ENCODE measurements at places on chromosomes 6 and 20.

DNA sequence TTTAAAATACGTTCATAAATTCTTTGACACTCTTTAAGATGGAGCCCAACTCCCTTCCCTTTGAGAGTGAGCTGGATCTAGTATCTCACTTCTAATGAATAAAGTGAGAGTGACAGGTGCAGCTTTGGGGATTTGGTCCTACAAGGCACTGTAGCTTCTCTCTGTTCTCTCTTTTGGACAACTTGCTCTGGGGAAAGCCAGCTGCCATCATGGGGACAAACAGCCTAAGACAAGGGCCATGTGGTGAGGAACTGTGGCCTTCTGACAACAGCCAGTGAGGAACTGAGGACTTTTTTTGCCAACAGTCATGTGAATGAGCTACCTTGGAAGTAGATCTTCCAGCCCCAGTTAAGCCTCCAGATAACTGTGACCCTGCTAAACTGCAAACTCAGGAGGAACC lies 272.8 kb upstream of the AGPAT4 start:
- DNase-seq, result no peak

DNA sequence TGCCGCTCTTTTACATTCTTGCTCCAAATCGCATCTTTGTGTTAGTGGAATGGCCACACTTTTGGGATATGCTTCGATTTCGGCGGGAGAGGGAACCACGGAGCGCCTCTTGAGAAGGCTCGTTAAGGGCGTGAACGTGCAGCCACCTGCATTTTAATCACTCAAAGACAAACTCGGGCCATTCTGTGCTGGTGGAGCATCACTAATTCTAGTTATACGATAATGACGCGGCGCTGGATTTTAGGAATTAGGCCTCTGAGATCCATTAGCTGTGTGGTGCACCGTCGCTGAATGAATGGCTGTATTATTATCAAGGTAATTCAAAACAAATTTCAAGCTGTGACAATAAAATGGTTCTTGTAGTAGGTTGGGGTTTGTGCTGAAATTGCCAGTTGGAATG lies 305.6 kb downstream of the CDH4 start:
- no peak for DNase-seq

- no peak for DNase-seq
Measured at GRCh38 chr6:164086076-164086887, 671.8 kb downstream of the QKI start.

DNA sequence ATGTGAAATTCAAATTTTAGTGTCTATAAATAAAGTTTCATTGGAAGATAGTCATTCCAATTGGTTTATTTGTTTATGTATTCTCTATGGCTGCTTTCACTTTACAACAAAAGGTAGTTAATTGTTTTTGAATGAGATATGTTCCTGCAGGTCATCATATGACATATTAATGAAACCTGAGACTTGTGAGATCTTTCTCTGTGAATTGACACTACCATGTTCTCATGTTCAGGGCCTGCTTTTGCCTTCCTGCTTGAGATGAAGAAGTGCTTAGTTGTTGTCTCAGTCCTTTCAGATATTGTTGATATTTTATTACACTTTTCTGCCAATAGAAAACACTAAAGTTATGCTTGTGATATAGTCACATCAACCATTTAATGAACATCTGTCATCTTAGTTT lies 132.5 kb downstream of the UTRN start:
- no peak for DNase-seq

DNA sequence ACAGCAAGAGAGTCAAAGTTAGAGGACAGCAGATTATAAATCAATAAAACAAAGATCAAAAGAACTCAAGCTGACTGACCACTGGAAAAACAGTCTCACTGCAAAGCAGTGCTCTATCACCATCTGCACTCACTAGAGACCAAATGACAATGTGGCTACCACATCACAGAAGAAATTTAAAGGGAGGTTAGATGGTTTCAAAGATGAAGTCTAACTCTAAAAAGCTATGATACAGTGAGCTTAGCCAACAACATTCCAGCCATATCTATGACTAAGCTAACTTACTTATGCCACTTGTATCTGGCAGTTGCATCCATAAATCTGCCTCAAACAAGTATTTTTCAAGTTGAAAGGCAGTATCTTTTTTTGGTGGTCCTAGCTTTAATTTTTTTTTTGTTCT lies 68.6 kb downstream of the ARHGAP18 start:
- no peak for DNase-seq

DNA sequence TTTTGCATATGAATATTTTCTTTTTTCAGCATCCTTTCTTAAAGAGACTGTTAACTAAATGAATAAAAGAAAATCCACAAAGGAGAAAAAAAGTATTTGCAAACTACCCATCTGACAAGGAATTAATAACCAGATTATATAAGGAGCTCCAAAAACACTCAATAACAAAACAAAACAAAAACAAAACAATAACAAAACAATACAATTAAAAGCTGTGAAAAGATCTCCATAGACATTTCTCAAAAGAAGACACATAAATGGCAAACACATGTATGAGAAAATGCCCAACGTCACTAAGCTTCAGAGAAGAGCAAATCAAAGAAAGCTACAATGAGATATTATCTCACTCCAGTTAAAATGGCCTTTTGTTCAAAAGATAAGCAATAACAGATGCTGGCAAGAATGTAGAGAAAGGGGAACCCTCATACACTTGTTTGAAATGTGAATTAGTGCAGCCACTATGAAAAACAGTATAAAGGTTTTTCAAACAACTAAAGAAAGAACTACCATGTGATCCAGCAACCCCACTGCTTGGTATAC lies 1310.0 kb upstream of the EYS start:
- no peak for DNase-seq

DNA sequence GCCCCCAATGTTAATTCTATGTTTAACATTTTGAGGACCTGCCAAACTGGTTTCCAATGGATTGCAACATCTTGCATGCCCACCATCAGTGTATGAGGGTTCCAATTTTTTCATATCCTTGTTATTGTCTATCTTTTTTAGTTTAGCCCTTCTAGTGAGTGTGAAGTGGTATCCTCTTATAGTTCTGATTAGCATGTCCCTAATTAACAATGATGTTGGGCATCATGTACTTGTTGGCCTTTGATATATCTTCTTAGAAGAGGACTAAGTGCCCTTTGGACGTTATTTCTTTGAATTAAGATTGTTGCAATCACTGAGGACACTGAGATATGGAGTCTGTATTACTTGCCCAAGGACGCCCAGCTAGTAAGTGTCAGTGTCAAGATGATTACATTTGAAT lies 22.3 kb downstream of the GCNT2 start:
- DNase-seq, result no peak

DNA sequence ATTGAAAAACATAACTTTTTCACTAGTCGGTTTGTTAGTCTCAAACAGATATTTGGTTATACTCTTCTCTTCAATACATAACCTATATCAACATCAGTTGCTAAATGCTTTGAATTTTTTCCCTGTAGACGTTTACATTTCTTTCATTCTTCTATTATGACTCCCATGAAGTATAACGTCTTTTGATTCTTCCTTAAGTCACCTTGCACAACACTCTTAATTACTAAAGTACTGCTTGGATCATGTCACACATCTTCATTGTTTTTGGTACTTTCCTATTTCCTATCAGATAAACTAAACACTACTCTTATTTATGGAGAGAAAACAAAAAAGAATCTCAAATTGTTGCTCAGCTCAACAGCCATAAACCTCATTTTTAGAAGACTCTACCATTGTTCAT lies 23.0 kb upstream of the BMP5 start:
- DNase-seq, result no peak

- no peak for DNase-seq
Measured at GRCh38 chr20:40925829-40926510, 102.7 kb upstream of the TOP1 start.

- no peak for DNase-seq
Measured at GRCh38 chr6:75150685-75151412, 55.0 kb downstream of the COL12A1 start.

- DNase-seq, result no peak
Measured at GRCh38 chr6:151240036-151240685, 394 bp downstream of the AKAP12 start.

DNA sequence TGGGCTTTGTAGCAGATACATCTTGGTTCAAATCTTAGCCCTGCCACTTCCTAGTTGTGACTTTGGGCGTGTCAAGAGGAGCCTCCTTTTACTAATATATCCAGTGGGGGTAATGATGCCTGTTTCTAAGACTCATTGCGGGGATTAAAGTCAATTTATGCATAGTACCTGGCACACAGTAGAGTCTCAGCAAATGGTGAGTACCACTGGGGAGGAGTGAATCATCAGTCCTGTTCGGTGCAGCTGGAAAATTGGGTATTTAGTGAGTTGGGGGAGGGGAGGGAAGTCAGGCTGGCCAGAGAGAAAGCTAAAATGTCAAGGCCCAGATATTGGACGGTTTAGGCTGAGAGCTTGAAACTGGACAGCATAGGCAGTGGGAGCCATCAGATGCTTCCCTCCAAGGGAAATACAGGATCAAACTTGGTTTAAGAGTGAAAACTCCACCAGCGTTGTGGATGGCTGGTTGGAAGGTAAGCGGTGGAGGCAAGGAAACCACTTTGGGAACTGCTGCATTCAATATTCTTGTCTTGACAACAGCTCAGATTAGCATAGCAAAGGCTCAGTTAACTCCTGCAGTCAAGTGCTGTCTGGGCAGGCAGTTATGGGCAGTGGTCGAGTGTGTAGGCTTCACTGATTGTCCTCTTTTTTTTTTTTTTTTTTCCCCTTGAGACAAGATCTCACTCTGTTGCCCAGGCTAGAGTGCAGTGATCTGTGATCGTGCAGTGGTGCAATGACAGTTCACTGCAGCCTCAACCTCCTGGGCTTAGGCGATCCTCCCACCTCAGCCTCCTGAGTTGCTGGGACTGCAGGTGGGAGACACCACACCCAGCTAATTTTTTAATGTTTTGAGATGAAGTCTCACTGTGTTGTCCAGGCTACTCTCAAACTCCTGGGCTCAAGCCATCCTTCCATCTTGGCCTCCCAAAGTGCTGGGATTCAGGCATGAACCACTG lies 12.9 kb downstream of the PPP1R16B start:
- no peak for DNase-seq

- no peak for DNase-seq
Measured at GRCh38 chr20:62244644-62245108, 6.4 kb downstream of the OSBPL2 start.

DNA sequence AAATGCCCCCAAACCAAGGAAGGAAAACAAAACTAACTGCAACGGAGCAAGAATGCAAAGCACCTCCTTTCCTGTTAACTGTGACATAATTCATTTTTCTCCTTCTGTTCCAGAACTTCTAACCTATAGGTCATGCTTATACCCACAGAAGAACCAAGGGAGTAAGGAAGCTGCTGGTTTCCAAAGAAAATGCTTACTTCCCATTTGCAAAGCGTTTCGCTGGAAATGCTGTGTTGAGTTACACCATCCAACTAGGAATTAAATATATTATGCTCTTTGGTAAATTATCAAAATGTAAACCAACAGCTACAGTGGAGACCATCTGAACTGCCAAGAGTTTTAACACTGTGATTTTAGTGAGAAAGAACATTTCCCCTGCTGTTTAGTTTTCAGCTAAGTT lies 42.9 kb downstream of the ATXN1 start:
- DNase-seq, result no peak

DNA sequence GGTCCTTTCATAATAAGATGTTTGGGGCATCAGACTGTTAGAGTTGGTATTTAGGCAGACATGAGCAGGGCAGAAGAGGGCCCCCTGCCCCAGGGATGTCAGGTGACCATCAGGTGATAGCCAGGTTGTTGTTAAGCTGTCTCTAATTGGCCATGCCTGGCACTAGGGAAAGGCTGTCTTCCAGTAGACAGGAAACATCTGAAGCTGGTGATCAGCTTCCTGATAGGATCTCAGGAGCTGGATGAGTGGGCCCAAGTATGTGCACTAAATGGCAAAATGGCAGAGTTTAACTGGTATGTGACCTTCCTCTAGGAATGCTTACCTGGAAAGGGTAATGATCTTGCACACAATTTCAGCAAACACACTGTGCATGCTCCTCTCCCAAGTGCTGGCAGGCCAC lies 190.7 kb downstream of the CDH26 start:
- DNase-seq, result no peak

- DNase-seq, result no peak
Measured at GRCh38 chr6:22681761-22682160, 112.4 kb downstream of the HDGFL1 start.

DNA sequence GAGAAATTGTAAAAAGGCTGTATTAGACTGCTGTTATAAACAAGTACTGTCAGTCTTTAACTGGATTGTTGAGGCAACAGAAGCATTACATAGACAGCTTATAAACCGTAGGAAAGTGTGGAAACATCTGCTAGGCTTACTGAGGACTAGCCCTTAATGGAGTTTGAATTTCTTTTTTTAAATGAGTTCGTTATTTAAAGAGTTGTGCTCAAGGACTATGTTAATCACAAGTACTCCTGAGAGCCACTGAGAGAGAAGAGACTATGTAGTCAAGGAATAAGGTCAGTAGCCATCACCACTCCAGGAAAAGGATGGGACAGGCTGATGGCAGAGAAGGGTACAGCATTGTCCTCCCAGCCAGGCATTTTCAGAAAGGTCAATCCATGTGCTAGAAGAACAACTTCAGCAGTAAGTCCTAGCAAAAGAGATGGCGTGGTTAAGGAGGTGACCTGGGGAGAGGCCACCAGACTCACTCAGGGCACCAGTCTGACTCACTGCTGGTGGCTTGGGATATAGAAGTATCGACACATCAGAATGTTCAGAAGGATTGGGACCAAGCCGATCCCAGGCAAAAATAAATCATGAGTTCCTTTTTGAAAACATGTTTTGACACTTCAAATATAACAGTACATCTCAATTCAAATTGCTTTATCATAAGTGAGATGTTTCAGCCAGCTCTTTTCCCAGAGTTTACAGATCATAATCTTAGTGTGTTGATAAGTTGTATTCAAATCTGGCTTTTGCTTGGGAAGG lies 6.4 kb downstream of the RPS12 start:
- DNase-seq, result no peak

GRCh38 chr6:2448826-2449571 lies 203.6 kb upstream of the GMDS start:
- DNase-seq, result no peak

DNA sequence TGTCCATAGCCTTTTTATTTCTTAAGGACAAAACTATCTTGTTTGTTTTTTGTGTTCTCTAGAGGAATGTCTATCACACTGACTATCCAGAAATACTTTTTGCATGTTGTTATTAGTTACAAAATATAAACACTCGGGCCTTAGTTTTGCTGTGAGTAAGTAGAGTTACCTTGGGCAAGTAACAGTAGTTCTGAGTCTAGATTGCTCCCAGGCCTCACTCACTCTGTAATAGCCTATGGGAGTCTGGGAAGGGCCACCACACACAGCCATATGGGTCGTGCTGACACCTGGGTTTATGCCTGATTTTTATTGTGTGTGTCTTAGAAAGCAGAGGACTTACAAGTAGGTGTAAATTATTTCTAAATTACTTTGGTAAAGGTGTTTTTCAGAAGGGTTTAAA lies 185.8 kb downstream of the TMEM242 start:
- no peak for DNase-seq

- no peak for DNase-seq
Measured at GRCh38 chr6:106927531-106928398, 46.8 kb downstream of the CD24 start.

- DNase-seq, result no peak
Measured at GRCh38 chr20:32315891-32316290, 38.4 kb downstream of the KIF3B start.
